Left renal pelvis (tissue), 4 donors: ENCODE measurements at places on chromosomes 1 and 21. TPM values are rescaled to one million over a fixed set of nuclear protein-coding genes. Genes with fewer than 3 reads are reported as not detected.
A peak's percentile ranks its signal among the peaks of the same experiment; 100 is the strongest.

GRCh38 chr1:1053022-1053421, 21.1 kb downstream of the RNF223 start:
- no peak for DNase-seq

GRCh38 chr1:53732409-53732808, 6.6 kb downstream of the GLIS1 start:
- DNase-seq, result no peak

DNA sequence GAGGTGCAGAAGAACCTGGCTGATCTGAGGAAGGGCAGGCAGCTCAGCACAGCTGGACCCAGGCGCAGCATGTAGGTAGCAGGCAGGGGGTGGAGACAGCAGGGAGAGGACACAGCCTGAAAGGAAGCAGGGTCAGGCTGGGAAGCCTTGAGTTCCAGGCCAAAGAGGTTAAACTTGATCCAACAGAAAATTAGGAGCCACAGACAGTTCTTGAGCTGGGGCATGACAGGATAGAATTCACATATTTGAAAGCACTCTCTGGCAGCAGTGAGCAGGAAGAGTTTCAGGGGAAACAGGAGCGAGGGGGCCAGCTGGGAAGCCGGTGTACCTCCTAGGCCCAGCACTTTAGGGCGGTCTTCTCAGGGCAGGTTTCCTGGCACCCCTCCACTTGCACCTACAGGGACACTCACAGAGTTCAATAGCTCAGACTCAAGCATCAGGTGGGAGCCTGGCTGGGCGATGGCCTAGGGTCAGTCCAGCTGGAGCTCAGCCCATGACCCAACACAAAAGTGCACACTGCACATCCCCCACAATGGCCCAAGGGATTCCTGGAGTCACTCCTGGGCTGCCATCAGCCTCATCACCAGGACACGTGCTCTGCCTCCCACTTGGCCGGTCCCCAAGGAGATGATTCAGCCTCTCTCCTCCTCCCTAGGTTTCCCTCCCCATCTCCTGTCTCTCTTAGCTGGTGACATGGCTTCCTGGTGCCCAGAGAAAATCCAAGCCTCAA, 22.7 kb downstream of the MATN1 start:
- no peak for DNase-seq

DNA sequence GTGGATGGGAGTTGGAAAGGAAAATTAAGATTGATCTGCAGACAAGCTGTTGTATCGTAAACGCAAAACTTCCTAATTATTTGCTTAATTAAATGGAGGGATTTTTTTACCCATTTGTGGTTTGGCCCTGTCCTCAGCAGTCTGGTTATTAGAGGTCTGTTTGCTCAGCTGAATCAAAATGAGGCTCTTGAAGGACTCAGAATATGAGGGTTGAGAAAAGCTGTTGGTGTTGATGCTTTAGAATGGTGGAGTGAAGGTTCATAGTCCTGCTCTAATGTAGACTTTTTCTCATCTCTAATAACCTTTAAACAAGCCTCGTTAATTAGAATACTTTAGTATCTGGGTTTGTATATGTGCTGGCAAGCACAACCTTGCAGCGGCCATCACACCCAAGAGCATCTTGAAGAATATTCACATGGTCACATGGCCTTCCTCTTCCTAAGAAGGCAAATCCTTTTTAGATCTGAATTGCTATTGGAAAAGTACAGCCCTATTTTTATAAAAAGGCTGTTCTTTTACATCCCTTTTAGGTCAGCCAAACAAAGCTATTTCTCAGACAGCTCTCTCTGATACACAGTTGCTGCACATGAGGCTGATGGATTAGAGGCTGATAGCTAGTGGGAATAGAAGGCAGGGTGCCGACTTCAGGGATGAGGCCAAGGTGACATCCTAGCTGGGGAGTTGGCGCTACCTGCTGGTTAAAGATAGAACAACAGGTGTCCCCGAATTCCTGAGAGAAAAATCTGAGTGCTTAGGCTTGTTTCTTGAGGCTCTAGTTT, 53.8 kb downstream of the MACF1 start:
- DNase-seq, result peak; percentile 42

- DNase-seq, result no peak
Measured at GRCh38 chr1:99279525-99279924, 15.2 kb downstream of the PLPPR4 start.

- DNase-seq, result no peak
Measured at GRCh38 chr1:1179983-1180861, 6.5 kb downstream of the TTLL10 start.

GRCh38 chr1:77614037-77614436, 68.4 kb downstream of the ZZZ3 start:
- no peak for DNase-seq

DNA sequence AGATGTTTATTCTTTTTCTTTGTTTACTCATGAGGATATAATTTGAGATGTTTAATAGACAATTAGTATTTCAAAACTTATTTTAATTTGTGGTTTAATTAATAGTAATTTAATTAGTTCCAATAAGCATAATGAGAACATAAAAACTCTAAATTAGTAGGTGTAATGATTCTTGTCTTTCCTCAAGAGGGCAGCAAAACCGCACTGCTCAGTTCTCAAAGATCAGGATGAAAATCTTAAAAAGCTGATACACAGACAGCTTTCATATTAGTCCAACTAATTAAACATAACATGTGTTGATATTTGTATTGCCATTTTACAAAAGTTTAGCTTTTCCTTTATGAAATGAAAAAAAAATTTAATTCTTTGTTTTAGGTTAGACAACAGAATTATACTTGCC, 106.7 kb upstream of the C21orf91 start:
- no peak for DNase-seq

DNA sequence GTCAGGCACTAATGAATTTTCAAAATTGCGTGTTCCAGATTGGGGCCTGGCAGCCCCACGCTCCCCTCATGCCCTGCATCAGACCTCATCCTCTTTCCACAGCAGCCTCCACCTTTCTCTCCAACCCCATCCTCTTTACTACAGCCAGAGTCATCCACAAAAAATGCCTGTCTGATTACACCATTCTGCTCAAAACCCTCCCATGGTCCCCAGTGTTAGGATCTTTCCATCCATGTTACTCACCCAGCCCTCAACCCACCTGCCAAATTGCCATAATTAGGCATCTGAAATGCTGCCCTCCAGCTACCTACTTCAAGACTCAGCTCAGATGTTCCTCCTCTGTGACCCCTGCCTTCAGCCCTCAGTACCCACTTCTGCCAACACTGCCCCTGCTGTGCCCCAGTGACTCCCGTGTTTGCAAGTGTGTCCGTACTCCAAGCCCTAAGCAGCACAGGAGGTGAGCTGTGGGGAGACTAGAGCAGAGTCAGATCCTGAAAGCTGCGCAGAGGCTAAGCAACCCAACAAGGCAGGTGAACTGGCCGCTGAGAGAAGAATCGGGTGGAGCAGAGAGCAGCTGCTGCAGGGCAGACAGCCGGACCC, 715 bp upstream of the ARTN start:
- no peak for DNase-seq

- no peak for DNase-seq
Measured at GRCh38 chr1:106678279-106679050, 378.0 kb upstream of the PRMT6 start.

DNA sequence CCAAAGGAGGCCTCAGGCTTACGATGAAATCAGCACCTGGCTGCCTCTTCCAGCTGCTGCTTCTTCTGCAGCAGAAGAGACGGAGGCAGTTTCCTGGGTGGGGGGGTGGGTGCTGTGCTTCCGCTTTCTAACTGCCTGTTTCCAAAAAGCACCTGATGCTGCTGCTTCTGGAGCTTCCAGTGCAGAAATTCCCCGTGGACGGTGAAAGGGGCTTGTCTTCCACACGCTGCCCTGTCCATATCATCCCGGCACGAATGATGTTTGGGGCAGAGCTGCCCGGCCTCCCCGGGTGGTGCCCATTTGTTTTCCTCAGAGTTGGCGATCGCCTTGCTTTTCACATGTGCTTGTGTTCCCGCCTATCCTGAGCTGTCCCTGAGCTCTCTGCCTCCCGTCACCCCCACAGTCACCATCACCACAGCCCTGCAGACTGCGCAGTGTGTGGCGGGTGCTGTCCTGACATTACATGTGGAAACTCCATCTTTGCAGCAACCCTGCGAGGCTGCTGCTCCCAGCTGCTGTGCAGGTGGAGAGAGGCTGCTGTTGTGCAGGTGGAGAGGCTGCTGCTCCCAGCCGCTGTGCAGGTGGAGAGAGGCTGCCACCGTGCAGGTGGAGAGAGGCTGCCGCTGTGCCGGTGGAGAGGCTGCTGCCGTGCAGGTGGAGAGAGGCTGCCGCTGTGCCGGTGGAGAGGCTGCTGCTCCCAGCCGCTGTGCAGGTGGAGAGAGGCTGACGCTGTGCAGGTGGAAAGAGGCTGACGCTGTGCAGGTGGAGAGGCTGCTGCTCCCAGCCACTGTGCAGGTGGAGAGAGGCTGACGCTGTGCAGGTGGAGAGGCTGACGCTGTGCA, 1.8 kb downstream of the TTLL10 start:
- no peak for DNase-seq

GRCh38 chr1:39409055-39409816, 82.2 kb upstream of the BMP8A start:
- no peak for DNase-seq

DNA sequence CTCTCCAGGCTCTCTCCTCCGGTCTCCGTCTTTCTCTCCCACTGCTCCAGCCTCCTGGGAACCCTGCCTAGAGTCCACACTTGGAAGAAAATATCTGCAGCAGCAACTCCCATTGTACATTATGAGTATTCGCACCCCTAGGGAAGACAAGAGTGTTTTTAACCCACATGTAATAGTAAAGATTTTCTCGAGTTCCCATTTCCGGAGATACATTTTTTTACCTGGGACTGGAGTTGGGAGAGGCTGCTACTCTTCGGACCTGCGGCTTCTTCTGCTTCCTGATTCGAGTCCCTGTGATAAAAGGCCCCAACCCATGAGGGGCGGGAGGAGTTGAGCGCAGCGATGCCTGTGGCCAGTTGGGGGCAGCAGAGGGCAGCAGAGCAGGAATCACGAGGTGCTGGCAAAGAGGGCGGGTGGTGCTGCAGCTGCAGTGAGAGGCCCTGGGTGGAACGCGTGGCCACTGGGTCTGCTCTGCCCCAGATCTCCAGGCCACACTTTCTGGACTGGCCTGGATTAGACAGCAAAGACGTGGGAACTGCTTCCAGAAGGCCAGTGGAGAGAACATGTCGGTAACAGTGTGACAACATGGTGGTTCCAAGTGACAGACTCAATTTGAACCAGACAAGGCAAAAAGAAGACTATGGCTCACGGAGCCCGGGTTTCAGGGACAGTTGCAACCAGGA, 221.0 kb upstream of the CSF3R start:
- peak; percentile 48 for DNase-seq

- no peak for DNase-seq
Measured at GRCh38 chr1:45545019-45545493, 5.6 kb upstream of the AKR1A1 start.

DNA sequence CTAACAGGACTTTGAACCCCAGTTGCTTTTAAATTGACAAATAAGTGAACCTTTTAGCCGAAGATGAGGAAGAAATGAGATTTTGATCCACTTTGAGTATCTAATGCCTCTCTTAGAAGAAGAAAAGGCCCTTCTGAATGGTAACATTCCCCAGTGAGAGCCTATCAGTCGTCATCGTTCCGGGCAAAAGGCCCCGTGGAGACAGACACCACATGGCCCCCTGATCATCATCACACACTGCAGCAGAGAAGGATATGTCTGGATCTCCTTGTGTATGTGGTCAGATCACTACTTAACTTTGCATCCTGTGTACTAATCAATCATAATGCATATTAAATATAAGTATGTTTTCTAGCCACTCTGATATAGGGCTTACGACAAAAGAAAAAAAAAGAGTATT, 87.3 kb upstream of the SMYD2 start:
- DNase-seq, result no peak

DNA sequence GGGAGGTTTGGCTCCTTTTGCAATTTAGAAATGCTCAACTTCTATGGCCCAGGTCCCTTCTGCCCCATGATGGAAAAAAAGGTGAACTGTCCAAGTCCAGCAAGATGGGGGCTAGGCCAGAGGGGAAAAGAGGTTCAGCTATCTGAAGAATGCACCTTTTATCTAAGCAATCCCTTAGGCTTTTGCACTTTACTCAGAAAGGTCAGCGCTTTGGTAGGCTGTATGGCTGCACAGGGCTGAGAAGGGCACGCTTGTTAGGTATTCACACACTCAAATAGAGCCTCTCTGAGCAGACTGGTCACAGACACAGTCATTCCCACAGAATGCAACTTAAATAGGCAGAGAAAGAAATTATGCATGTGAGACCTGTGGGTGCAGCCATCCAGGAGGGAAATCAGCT, 31.0 kb downstream of the KANK4 start:
- no peak for DNase-seq

DNA sequence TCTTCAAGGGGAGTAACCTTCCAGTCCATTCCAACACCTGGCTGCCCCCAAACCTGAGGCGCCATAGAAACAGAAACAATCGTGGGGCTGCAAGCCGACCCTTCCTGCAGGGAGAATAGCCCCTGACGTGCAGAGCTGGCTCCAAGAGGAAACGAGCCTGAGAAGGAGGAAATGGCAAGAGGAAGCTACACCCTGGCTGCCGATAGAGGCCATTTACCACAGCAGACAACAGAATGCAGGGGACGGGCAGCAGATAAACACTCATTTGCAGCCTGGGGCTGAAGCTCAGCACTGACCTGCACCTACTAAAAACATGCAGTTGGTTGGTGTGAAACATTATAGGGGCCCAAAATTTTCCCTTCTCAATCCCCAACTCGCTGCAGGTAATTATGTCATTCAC, 8.7 kb upstream of the TDRD10 start:
- DNase-seq, result no peak

GRCh38 chr1:222090103-222090502, 348.2 kb upstream of the DUSP10 start:
- DNase-seq, result no peak

The OR10J4 gene
- polyA plus RNA-seq, result not detected

The FAM131C gene
- 1.6 TPM for polyA plus RNA-seq

The PGLYRP4 gene
- not detected for polyA plus RNA-seq

The NBL1 gene
- 24.5 TPM for polyA plus RNA-seq

The MYCL gene
- polyA plus RNA-seq, result 12.5 TPM

The CD1E gene
- 0.23 TPM for polyA plus RNA-seq

The BSND gene
- 0.08 TPM for polyA plus RNA-seq

The SPRR2D gene
- polyA plus RNA-seq, result not detected

The TMCC2 gene
- polyA plus RNA-seq, result 7.3 TPM

The PDE9A gene
- polyA plus RNA-seq, result 7.3 TPM
